ENCODE measurements at places on chromosomes 12 and 14. TPM values are rescaled to one million over a fixed set of nuclear protein-coding genes. Genes with fewer than 3 reads are reported as not detected.

TAS2R14 gene
- total RNA-seq, result 5.2 TPM

IGF1 gene
- 0.46 TPM for total RNA-seq

PRB2 gene
- not detected for total RNA-seq

ASCL1 gene
- not detected for total RNA-seq

PLEKHD1 gene
- total RNA-seq, result 0.12 TPM

TAS2R42 gene
- total RNA-seq, result not detected

FBXW8 gene
- 9.9 TPM for total RNA-seq

CHD8 gene
- total RNA-seq, result 135 TPM

RAB21 gene
- 70.8 TPM for total RNA-seq

A2ML1 gene
- total RNA-seq, result not detected

SPIC gene
- total RNA-seq, result not detected

APOLD1 gene
- total RNA-seq, result 11.0 TPM

CRACR2A gene
- 48.5 TPM for total RNA-seq

PIWIL1 gene
- not detected for total RNA-seq

ERO1A gene
- 162 TPM for total RNA-seq

COX8C gene
- total RNA-seq, result not detected

LIN7A gene
- total RNA-seq, result 1.5 TPM

POTEM gene
- total RNA-seq, result not detected

RNASE3 gene
- not detected for total RNA-seq

BDKRB2 gene
- not detected for total RNA-seq

KRT8 gene
- not detected for total RNA-seq

THTPA gene
- total RNA-seq, result 16.8 TPM

KRT2 gene
- 0.20 TPM for total RNA-seq

C14orf180 gene
- total RNA-seq, result not detected

ATF1 gene
- 47.0 TPM for total RNA-seq

TEAD4 gene
- 0.74 TPM for total RNA-seq

TTC7B gene
- total RNA-seq, result 9.3 TPM

All from T-helper 1 cell treated with Interleukin-12 subunit alpha and Interleukin-12 subunit beta and Interleukin-4 antibody, amounts not matched to agents 30 ng/mL and 1 ng/mL, for 36 hours (primary cell).